NCI-H187 treated with DMSO at 0.1 percent for 48 hours (cell line): ENCODE measurements at places on chromosomes 2 and 18.

- peak; percentile 10 for DNase-seq
Observed at GRCh38 chr18:35756506-35757117, 175.1 kb downstream of the GALNT1 start.

- no peak for DNase-seq
Observed at GRCh38 chr18:69718912-69719547, 228.6 kb downstream of the CD226 start.

GRCh38 chr2:96527286-96528005, 9.1 kb upstream of the ARID5A start:
- no peak for DNase-seq

DNA sequence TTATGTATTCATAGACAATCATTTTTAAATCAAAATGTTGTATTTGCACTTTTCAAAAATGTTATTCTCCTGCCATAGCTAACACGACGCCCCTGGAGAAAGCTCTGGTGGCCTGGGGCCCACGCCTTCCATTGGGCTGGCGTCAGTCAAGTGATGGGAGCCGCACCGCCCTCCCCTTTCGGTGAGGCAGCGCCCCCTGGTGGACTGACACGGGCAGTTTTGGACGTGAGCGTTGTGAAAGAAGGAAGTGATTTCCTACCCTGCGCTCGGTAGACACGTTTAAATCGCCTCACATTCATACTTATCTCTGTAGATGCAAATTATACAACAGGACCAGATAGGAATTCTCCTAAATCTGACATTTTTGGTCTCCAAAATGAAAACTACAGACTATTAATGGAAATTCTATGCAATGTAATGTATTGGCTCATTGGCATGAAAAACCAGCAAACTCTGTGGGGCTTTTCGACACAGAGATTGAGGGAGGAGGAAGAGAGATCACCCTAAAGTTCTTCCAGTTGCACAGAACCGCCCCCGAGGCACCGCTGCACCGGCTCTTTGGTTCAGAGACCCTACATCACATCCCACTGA, 326.2 kb upstream of the SOX11 start:
- peak; percentile 81 for DNase-seq

- DNase-seq, result no peak
Observed at GRCh38 chr2:128732976-128733431, 414.3 kb upstream of the HS6ST1 start.

DNA sequence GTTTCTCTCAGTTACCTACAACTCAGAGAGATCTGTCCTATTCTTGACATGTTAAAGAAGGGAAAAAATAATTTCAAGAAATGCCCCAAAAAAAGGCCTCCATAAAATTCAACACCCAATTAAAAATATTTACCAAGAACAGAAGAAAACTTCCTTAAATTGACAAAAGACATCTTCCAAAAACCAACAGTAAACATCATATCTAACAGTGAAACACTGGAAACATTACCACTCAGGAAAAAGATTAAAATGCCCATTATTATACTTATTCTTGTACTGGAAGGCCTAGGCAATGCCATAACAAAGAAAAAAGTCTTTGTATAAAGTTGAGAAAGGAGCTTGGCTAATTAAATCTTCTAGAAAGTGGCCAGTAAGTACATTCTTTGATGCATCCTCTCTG, 7.2 kb downstream of the DTNB start:
- no peak for DNase-seq

- no peak for DNase-seq
Observed at GRCh38 chr2:39528701-39529100, 91.6 kb upstream of the MAP4K3 start.

DNA sequence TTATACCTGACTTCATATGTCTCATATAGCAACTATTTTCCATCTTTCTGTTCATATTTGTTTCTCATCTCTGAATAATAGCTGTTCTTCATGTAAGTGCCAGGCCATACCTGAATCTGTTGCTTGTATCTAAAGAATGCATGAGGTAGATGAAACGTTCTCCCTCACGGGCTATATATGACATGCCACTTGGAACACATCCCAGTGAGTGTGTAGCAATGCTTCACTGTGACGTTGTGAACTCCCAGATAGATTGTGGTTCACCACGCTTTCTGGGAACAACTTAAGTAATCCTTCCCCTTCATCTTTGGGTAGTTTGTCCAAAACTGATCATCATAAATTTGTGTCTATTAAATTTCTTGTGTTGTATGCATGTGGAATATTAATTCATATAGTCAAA, 60.1 kb downstream of the RDH14 start:
- no peak for DNase-seq

GRCh38 chr2:230658877-230659652, 53.6 kb upstream of the CAB39 start:
- DNase-seq, result no peak

- no peak for DNase-seq
Observed at GRCh38 chr2:42340938-42341636, 19.9 kb downstream of the COX7A2L start.

GRCh38 chr2:39118786-39119499, 1.9 kb downstream of the SOS1 start:
- no peak for DNase-seq

DNA sequence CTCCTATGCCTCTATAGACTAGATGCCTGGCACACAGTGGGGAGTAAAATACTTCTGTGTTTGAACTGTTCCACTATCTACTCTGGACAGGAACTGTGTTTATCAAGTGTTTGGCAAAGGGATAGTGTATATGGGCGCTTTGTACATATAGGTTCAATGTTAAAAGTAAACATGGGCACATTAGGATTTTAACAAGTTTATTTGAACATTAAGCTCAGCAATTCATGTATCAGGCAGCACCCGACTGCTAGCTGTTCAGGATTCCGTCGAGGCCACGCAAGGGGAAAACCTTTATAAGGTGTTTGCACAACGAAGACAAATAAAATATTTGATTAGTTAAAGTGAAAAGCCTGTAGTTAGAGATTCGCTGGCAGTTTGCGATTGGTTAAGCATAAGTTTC, 43.4 kb upstream of the ROCK2 start:
- no peak for DNase-seq

DNA sequence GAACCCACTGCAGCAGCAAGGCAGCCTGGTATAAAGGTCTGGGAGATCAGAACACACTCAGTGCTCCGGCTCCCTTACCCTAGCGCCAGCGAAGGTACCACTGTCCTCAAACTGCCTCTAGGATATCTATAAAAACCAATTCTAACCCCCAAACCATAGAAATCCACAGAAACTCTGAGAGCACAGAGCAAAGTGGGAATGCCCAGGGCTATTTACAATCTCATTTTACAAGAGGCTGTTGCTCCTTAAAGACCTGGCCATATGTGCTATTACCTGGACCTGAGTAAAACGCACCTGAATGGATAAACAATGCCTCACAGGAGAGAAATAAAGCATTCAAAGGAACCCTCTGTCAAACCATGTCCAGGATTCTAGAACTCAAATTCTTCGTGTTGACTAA, 4.3 kb downstream of the STK39 start:
- DNase-seq, result no peak

GRCh38 chr2:111627256-111627655, 256.7 kb downstream of the ANAPC1 start:
- no peak for DNase-seq

DNA sequence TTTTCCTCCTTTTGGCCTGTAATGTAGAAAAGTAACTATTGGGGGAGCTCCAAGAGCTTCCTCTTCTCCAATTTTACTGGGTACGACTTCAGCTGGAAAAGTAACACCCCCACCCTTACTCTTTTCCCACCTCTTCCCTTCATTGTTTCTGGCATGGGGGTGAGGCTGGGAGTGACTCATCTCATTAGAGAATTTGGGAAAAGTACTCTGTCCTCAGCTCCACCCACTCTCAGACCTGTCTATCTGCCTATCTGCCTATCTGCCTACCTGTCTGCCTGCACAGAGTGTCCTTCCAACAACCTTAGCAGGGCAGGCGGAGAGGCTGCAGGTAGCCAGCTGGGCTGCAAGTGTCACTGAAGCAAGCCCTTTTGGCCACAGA, 93.6 kb downstream of the EPHA4 start:
- DNase-seq, result no peak

DNA sequence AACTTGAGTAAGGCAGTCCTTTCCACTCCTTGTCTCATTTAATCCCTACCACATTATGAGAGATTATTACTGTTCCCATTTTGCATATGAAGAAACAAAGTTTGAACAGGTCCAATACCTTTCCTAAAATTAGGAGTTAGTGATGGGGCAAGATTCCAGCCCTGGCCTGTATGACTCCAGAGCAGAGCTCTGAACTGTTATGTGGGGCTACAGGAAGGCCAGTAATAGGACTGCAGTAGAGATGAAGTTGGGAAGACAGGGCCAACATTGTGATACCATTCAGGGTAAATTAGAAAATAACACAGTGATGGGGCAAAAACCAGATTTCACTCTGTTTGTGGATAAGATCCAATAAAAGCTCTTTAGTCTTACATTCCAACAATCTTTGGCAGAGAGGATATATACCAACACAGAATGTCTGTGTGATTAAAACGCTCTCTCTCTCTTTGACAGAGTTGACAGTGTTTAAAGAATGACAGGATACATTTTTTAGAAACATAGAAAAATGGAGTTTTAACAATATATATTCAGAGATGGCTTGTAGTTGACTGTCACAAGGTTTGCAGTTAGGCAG, 22.7 kb downstream of the KATNAL2 start:
- no peak for DNase-seq

DNA sequence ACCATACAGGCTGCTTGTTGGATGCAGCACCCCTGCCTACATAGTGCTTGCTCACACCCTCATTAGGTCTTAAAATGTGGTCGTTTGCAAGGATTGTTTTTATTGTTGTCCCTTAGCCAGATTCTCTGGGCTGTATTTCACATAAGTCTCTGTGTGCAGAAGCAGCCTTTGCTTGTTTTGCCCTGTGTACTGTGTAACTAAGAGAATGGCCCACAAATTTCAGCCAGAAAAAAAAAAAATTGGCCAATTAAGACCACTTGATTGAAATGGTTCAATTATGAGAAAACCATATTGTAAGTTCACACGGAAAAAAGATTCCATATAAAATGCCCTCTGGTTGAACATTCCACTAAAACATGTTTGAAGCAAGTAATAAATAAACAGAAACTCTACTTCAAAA, 377.1 kb upstream of the SOX11 start:
- no peak for DNase-seq

DNA sequence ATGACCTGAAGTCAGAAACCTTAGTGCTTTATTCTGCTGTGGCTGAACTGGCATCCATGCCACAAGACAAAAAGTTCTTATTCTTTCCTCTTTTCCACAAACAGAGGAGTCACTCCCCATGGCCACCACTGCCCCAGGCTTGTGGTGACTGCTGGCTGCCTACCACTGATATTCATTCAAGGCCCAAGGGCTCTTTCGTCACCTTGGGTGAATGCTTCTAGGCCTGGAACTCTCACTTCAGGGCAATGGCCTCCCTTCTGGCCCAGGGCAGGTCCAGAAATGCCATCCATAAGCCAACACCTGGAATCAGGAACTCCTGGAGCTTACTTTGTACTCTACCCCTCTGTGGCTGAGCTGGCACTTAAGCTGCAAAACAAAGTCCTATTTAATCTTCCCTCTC, 109.8 kb downstream of the NAT8 start:
- no peak for DNase-seq

DNA sequence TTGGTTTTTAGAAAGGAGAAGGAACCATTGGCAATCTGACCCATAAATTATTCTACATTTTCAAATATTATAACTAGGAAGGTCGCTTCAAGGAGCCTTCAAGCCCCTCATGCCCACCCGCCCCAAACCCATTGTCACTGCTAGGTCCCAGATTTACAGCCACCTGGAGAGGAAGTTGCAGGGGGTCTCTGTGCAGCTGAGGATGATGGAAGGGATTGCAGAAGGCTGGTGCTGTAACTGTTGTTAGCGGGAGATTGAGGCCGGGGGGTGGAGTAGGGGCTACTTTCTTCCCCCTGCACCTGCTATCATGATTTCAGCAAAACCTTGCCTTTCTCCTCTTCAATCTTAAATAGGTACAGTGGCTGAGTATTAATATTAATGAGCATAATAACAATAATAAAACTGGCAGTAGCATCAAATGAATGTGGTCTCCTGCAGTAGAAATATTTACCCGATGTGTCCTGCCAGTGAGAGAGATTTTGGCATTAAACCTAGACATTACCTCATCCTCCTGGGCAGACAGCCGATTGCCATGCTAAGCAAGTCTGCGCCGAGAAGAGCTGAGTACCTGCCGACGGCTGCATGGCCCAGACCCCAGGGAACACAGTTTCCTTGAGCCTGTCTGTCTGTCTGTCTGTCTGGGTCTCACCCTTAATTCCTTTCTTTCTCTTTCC, 225.4 kb downstream of the FAM210A start:
- no peak for DNase-seq
